Coronary artery (tissue), 2 donors: ENCODE measurements at places on chromosomes 11 and 22.

DNA sequence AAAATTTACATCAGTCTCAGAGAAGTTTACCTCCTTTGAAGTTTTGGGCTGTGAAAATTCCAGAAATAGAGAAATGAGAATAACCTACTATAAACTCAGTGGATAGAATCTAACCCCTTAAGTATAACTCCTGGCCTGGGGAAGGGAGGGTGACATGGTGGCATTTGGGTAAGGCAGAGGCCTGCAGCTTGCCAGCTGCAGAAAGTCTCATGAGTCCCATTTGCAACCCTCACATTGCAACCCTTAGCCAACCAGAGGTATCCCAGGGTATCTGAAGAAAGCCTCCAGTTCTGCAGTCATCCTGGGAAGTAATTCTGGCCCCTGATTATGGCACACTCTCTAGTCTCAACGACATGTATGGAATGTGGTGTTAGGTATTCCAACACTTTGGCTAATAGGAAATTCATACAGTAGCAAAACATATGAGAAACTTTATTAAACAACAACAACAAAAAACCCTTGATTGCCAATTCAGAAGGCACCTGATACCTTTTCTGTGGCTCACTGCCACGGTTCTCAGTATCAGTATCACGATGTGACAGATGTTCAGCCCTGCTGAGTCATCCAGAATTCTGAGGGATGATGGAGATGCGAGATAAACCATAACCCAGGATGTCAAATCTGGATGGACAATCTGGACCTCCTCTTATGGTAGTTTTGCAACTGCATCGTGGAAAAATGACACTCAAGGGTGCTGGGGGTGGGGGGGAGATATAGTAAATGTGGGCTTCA lies 743.4 kb downstream of the NELL1 start:
- no peak for DNase-seq

DNA sequence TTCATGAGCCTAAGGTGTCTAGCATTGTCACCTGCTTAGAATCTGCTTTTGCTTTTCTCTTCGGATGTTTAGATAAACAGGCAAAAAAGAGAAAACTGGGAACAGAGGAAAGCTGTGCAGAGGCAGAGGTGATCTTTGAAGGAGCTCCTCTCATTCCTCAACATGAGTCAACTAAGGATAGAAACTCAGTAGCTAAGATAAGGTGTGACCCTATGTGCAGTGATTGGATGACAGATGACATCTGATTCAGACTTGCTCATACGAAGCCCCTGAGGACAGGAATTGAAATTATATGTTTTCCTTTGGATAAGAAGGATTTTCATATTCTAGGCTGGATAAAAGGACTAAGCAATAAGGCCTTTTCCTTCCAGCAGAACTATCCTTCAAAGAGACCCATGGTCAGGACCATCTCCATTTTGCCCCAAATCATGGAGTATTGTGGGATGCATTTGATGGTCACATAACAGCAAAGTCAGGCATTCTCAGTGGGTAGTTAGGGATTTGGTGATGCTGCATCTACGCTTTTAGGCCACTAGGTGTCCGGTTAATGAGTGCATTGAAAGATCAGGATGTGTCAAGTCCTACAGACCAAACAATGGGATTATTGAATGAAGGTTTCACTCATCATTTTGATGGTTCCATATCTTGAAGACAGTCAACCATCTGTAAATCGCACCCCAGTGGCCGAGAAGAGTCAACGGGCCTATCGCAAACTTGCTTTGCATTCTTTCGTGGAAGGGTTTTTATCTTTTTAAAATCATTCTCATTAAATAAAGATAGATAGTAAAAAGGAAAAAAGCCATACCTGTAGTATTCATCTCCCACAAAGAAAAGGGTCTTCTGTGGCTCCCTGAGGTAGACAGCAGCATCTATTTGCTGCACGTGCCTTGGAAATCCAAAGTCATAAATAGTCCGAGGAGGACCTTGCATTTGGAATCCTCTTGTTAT lies 32.2 kb downstream of the MMP20 start:
- DNase-seq: no peak

- DNase-seq: peak; percentile 82
Observed at GRCh38 chr11:13316528-13316961, 39.0 kb downstream of the BMAL1 start.

DNA sequence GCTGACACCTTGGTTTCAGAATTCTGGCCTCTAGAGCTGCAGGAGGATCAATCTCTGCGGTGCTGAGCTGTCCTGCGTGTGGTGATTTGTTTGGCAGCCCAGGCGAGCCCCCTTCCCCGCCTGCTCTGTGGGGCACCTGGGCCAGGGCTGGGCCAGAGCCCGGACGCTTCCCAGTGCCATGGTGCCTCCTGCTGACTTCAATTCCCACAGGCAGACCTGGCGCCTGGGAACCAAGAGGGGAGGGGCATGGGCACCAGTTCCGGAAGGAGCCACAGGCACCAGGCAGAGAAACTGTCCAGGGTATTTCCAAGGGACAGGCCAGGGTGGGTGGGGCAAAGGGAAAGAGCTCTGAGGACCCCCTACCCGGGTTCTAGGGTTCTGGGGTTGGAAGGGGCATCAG lies 197.8 kb downstream of the CTTN start:
- DNase-seq: no peak

DNA sequence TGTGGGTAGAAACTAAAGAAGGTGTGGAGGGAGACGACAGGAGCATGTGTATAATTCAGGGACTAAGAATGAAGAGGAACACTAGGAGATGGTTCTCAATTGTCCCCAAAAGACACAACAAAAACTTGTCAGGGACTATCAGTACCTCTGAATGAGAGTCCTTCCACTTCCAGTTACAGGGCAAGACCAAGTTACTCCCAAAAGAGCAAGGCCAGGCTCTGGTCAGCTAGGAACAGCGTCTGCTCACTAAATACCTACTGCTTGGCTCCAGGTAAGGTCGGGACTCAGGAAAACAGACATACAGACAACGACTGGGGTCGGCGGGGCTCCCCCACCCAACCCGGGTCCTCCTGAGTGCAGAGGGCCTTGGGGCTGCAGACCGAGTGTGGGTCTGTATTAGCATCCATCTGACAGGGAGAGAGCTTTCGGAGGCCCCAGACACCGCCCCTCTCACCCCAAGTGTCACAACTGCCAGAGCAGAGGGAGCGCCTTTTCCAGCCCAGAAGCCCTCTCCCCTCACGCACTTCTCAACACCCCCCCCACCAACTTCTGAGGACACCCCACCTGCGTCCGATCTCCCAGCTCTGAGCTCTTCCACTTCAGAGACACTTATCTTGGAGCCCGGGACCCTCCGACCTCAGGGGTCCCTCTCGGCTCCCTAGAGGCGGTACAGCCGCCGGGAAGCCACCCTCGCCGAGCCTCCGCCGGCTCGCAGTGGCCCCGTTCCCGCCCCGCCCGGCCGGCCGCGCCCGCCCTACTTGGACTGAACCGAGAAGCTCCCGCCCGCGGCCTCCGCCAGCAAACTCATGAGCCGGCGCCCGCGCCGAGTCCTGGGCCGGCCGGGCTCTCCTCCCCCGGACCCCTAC lies 522 bp downstream of the RHOG start:
- no peak for DNase-seq

DNA sequence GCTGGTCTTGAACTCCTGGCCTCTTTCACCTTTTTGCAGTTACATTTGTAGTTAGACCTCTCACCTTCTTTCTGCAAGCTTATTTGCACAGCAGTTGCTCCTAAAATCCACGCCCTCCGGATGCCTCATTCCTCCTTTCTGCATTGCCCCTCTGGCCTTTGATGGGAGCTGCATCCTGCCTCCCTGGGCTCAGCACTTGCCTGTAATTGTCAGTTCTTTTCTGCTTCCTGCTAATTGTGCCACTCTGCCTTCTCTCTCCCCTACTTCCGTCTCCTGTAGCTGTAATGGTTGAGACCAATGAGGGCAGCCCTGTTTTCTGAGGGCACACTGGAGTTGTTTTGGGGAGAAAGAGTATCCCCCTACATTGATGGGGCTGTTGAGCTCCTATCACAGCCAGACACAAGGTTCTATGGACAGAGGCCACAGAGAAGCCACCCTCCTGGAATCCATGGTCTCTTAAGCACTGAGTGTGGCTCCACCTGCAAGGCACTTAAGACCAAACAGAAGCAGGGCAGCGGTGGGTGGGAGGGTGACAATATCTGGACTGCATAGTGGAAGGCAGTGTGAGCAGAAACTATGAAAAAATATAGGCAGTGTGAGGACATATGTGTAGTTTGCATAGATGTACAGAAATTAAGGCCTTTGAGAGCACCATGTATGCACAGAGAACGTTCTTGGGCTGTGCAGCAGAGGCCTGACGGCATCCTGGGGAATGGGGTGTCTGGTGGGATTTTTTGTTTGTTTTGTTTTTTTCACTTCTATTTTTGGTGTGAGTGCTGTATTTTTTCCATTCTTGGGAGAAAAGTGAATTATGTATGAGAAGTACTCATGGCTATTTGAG lies 30.5 kb downstream of the YDJC start:
- DNase-seq: no peak

DNA sequence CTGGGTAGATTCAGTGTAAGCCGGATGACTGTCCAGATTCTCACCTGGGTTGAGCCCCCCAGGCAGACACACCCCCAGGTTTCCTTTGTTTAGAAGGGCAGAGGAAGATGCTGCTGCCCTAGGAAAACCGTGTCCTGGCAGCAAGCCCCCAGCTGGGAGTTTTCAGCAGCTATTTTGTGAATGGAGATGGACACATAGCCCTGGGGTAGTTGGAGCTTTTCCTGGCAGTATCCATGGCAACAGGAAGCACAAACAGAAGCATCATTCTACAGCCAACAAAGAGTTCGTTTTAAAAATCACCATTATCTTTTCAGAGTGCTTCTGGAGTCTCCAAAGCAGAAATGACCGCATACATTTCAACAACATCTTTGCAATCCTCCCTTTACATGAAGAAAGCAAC lies 245.5 kb downstream of the BRD1 start:
- DNase-seq: no peak

GRCh38 chr11:61004180-61004611 lies 32.7 kb downstream of the CD6 start:
- DNase-seq: no peak

GRCh38 chr11:91536366-91536765 lies 688.3 kb upstream of the FAT3 start:
- no peak for DNase-seq

- no peak for DNase-seq
Observed at GRCh38 chr11:116876656-116877055, 39.2 kb upstream of the APOA1 start.

DNA sequence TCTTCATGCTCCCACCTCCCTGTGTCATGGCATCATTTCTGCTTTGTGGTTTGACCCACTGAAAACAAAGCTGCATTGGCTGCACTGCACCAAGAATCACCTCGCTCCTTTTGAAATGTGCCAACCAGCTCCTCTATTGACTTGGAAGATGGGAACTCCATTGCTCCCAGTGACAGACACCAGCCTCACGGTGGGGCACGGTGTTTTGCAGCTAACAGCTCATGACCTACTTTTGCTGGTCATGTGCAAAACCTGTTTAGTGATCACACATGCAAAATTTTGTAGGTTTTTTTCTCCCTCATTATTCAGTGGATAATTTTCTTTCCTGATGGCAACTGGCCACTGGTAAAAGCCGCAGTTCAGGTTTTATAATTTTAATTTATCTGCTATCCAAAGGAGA lies 36.8 kb downstream of the ARFGAP2 start:
- DNase-seq: no peak

GRCh38 chr11:117166491-117166890 lies 12.1 kb upstream of the SIDT2 start:
- DNase-seq: no peak

- DNase-seq: no peak
Observed at GRCh38 chr11:67382276-67383136, 9.1 kb upstream of the CLCF1 start.

DNA sequence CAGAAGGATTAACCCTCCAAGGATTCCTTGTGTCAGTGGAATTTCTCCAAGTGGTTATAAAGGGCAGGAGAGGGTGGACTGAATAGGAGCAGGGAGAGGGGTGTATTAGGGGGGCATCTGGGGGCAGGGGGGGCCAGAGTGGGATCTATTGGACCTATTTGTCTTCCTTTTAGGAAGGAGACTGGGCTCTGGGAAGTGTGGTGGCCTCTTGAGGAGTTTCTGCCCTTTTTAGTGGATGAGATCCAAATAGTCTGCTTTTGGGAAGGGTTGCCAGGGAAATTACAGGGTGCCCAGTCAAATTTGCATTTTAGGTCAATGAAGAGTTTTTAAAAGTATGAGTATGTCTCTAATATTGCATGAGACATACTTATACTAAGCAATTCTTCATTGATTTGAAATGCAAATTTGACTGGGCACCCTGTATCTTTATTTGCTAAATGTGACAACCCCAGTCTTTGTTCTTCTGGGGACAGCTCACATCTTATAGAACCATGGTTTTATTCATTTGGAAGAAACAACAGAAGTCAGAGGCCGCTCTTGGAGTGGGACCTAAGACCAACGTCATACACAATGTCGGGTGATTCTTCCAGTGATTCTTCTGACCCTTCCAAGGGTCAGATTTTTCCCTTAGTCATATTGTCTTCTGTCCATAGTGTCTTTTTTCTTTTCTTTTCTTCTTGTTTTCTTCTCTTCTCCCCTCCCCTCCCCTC lies 429 bp upstream of the SLC22A6 start:
- no peak for DNase-seq

GRCh38 chr22:46842606-46843005 lies 80.2 kb downstream of the TBC1D22A start:
- peak; percentile 35 for DNase-seq
